ENCODE measurements at places on chromosomes 5 and 9.

DNA sequence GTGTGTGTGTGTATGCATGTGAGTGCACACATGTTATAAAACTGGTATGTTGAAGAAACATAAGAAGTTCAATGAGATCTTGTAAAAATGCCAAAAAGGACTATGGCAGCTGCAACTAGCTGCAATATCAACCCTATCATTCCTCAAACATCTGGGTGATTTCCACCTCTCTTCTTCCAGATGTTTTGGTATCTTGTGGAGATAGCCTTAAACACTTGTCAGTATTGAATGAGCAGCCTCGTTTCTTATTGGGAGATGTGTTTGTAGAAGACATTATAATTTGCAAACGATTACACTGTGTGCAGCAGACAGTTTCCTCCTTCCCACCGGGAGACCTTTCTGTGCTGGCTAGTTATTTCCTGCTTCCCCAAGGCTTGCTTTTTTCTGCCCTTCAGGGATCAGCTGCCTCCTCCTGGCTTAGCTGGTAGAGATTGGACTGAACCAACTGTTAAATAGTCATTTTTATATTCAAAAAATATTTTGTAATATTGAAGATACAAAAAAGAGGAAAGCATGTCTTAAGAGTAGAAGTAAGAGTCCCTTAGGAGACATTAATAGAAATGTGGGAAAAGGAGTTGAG lies 168.4 kb upstream of the MPDZ start:
- DNase-seq = no peak

DNA sequence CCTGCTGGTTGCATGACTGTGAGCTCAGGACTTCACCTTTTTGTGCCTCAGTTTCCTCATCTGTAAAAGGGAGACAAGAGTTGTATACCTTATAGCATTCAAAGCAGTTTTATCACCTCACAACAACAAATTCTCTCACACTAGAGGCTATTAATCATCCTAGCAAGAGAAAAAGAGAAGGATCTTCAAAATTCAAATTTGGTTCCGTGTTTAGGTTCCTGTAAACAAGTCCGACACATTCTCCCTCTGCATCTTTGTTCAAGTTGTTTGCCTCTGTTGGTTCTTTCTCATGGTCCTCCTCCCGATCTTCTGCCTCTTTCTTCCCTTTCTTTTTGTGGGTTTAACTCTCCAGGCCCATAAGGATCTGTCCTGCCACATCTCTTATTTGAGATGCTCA lies 218.0 kb downstream of the PIK3R1 start:
- no peak for DNase-seq

- no peak for DNase-seq
Observed at GRCh38 chr5:132775476-132775961, 1.5 kb downstream of the SEPTIN8 start.

GRCh38 chr5:136080113-136080482 lies 51.3 kb downstream of the TGFBI start:
- DNase-seq = no peak

DNA sequence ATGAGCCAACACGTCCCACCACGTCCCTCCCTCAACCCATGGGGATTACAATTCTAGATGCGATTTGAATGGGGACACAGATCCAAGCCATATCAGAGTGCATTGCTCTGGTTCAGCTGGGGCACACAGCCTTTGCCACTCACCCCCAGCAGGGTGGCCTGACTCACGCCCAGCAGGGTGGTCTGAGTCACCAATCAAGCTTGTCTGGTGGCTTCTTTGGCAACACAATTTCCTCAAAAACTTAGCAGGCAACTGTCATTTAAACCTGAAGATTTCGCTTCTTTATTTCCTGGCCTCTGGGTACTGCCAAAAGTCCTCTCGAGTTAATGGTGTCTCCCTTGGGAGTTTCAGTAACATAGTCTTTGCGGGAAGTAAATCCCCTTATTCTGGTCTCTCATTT lies 16.3 kb upstream of the SEMA5A start:
- no peak for DNase-seq

- no peak for DNase-seq
Observed at GRCh38 chr9:134245179-134245578, 80.8 kb upstream of the RNU6ATAC start.

GRCh38 chr5:127683008-127683407 lies 20.2 kb upstream of the CCDC192 start:
- no peak for DNase-seq

GRCh38 chr5:55509796-55510522 lies 24.8 kb downstream of the PLPP1 start:
- DNase-seq = no peak

DNA sequence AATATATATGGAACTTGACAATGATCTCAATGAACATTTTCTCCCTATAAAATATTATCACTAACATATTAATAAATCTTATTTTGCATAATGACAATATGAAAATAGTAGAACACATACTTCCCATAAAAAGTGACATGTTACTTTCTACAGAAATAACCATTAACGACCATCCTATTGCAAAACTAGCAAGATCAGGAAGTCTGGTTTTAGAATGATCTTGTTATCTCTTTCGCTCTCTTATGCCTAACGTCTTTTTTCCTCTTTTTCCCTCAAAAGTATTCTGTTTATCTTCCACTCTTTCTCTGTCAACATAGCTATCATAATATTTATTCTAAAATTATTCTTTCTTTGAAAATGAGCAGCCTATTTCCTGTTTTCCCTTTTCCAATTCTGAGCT lies 21.6 kb upstream of the C5orf46 start:
- DNase-seq = no peak

GRCh38 chr5:167665841-167666375 lies 625.5 kb upstream of the WWC1 start:
- no peak for DNase-seq

- no peak for DNase-seq
Observed at GRCh38 chr9:96567203-96567700, 52.4 kb downstream of the CDC14B start.

- no peak for DNase-seq
Observed at GRCh38 chr5:102119252-102119651, 176.8 kb downstream of the SLCO4C1 start.

GRCh38 chr5:72817671-72818266 lies 1.3 kb downstream of the TNPO1 start:
- DNase-seq = no peak

GRCh38 chr5:139748505-139748826 lies 47.1 kb upstream of the PSD2 start:
- DNase-seq = no peak

- DNase-seq = no peak
Observed at GRCh38 chr5:177578316-177578715, 13.7 kb upstream of the TMED9 start.

DNA sequence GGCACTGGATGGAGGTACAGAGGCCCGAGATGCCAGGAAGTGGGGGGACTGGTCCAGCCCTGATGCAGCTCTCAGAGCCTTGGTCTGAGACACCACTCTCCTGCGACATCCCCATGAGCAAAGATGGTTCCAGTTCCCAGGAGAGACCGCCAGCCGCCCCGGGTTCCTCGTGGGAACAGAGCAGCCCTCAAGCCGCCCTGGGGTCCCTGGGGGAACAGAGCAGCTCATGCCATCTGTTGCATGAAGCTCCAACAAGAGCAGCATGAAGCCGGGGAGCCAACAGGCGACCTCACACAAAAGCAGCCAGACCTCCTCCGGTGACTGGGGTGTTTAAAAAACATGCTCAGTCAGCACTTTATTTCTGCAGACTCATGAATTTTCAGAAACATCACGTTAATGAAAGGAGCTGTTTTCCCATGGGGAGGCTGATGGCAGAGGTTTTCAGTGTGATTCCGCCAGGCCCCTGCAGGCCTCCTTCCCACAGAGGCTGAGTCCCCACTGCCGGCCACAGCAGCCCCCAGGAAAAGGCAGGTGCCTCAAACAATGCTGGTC lies 6.2 kb downstream of the SLC6A18 start:
- no peak for DNase-seq

DNA sequence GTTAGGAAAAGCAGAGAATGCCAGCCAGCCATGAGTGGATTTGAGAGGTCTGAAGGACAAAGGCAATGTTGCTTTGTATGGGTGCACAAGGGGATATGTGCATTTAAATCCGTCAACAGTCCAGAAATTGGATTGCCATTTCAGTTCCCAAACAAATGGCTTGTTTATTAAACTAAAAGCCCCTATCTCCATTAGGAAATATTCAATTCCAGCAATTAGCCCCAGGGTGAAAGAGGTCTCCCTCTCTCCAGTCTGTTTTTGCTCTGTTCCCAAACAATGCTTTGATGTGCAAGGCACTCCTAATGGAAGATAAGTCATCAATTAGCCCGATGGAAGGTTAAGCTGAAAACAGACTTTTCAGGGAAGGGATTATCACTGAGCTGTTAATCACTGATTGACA lies 101.3 kb downstream of the C9orf152 start:
- no peak for DNase-seq

GRCh38 chr5:17413691-17414090 lies 84.3 kb upstream of the TAF11L2 start:
- DNase-seq = no peak

DNA sequence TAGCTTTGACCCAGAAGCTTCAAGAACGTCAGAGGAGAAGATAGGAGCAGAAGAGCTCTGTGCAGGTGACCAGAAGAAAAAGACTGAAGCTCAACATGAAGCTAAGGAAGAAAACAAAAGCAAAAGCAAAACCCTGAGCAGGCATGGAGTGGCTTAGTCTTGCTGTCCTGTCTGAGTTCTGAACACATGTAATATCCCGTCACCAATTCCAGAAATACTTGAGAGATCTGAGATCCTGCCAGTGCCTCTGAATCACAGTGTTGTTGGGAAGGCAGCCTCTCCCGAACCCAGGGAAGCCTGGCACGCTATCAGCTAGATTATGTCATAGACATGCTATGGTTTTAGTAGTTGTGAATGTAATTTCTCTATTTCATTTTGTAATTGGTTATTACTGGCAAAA lies 235.7 kb downstream of the ICE1 start:
- DNase-seq = no peak

GRCh38 chr5:143126174-143127019 lies 277.1 kb downstream of the NR3C1 start:
- DNase-seq = no peak

- DNase-seq = no peak
Observed at GRCh38 chr9:136837146-136837855, 5.0 kb upstream of the AJM1 start.

DNA sequence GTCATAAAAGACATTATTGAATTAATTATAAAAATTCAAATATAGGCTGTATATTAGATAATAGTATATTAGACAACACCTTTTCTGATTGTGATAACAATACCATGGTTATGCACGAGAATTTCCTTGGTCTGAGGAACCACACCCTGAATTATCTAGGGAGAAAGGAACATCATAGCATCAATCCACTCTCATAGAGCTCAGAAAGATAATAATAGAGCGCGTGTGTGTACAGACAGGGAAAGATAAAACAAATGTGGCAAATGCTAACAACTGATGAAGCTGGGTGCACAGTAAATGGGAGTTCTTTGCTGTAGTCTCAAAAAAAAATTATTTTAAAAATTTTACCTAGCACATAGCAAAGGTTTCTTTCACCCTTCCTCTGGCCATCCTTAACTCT lies 143.5 kb downstream of the CDK5RAP2 start:
- DNase-seq = no peak

DNA sequence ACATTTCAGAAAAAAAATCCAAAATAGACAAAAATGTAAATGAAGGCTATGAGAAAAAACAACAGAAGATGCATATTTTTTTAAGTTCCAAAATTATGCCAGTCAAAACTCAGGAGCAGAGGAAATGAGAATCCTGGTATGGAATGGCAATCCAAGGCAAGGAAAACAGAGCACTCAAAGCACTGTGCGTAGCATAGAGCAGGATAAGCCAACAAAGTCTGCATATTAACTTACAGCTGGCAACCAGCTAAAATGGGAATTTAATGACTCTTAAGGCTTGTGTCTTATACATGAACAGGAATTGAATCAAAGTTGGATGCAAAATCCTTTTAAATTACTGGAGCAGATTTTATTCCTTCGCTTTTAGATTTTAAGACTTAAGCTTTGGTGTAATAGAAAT lies 203.5 kb upstream of the DAPK1 start:
- DNase-seq = no peak

GRCh38 chr5:98296426-98296825 lies 477.0 kb upstream of the RGMB start:
- no peak for DNase-seq

GRCh38 chr9:75156858-75157257 lies 68.5 kb downstream of the OSTF1 start:
- no peak for DNase-seq

- no peak for DNase-seq
Observed at GRCh38 chr5:71483355-71483754, 27.9 kb downstream of the BDP1 start.

DNA sequence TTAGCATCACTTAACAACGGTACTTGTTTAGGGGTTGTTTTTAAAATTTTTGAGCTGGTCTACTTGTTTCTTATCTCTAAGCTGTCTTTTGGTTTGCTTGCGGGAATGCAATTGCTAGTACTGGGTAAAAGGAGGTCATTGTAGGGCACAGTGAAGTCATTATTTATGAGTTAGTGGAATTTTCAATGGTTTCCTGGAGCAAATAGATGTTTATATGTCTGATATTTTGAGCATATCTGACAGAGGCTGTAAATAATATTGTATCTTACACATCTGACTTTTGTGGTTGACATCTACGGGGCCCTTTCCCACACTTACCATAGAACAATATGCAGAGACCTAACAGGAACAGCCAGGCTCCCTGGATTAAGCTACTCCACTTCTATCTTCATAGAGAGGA lies 90.4 kb upstream of the IL6ST start:
- DNase-seq = no peak

DNA sequence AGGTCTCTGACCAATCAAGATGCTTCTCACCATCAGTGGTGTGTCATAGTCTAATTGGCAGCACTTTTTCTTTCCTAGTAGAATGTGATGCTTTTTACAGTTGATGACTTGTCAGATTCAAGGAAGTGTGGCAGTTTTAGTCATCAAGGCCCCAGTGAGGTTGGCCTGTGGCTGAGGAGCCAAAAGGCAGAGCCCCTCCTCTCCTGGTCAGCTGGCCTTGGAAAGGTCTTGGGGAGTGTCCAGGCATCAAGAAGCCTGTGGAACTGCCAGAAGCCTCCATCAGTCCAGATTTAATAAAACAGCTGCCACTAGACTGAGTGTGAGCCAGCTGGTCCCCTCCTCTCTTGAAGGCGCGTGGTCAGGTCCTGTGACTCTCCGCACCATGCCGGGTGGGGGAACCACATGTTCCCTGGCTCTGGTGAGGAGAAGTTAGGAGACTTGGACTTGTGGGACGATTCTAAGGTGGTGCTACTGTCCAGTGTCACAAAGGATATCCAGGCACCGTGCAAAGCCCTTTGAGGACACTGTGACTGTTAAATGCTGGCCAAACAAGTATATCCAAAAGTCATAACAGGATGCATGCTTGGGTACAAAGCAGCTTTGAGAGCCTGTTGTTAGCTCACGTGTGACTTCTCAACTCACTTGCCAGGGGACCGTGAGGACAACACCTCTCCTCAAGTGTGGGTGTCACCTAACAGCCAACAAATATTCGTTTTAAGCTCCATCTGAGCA lies 6.1 kb upstream of the ANGPTL2 start:
- DNase-seq = no peak

- DNase-seq = no peak
Observed at GRCh38 chr9:121253162-121253561, 14.8 kb upstream of the GSN start.

- DNase-seq = no peak
Observed at GRCh38 chr9:16460696-16461095, 409.8 kb downstream of the BNC2 start.

All from activated CD4-positive, alpha-beta T cell treated with anti-CD3 and anti-CD28 coated beads for 4 hours (primary cell).